ENCODE measurements at places on chromosomes 3 and 15.

DNA sequence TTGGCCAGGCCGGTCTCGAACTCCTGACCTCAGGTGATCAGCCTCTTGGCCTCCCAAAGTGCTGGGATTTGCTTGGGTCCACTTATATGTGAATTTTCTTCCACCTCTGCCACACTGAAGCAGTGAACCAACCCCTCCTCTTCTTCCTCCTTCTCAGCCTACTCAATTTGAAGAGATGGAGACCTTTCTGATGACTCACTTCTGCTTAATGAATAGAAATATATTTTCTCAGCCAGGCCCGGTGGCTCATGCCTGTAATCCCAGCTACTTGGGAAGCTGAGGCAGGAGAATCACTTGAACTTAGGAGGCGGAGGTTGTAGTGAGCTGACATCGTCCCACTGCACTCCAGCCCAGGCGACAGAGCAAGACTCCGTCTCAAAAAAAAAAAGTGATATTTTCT is 46.8 kb upstream of the GATM start:
- no peak for DNase-seq

DNA sequence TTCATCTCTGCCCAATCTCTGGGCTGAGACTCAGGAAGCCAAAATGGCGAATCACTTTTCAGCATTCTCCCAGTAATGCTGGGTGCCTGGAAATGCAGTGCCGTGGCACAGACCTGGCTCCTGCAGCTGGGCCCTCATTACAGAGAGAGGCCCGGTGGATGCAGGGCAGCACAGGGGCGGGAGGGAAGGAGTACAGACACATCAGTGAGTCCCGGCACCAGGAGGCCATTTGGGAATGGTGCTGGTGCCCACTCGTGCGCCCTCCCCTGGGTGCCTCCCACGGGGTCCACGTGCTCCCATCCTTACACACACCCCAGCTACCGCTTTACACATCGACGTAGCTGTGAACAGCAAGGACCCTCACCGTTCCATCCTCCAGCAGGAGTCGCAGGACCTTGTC is 13.2 kb downstream of the MYO5C start:
- DNase-seq = no peak

GRCh38 chr15:55518641-55519040 is 10.6 kb upstream of the DNAAF4 start:
- DNase-seq = no peak

DNA sequence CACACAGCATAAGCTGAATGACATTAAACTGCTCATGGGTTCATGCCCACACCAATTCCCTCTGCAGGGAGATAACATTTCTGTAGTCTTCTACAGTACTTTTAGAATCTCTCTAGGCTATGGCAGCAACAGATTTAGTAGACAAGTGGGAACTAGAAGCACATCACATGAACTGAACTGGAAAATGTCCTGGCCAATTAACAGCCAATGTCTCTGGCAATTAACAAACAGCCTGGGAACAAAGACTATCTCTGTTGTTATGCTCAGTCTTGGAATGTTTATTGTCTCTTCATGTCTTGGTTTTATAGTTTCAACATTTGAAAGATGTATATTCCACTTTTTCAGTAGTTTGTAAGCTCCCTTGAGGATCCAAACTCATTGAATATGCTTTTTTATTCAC is 523.2 kb upstream of the NAALADL2 start:
- DNase-seq = no peak

DNA sequence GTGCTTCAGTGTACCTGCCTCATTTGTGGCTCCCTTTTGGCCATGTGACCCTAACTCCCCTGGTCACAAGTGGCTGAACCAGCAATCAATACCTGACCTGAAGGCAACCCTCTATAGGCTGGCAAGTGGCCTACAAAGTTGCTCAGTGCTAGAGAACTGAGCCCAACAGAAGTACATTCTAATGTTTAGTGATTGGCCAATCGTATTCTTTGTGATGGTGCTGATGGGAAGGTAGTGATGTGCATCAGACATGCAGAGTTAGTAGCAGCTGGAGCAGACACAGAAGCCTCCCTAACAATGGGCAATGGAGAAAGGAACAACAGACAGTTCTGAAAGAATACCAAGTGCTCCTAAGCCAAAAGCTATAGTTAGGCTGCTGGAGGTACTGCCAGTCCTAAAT is 10.4 kb upstream of the ATOSA start:
- no peak for DNase-seq

GRCh38 chr3:49165771-49166751 is at the start of gene CCDC71:
TSS of gene CCDC71 (minus strand) at chr3:49166331. CDS start at chr3:49164208, 2,123 bp downstream.
- DNase-seq = peak; percentile 70

DNA sequence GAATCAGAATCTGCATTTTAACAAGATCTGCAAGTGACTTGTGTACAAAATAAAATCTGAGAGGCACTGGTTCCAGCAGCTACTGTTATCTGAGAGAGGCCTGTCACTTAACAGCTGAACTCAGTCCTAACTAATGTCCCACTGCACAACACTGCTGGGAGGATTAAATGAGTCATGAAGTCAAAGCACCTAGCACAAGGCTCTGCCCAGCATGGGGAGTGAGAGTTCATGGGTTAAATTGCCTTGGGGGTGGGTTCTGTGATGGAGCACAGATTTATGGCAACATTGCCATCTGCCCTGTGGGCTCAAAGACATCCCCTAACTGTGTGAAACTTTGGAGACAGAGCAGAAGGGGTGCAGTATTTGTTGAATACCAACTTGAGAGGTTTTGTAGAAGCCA is 250.9 kb downstream of the PLCL2 start:
- DNase-seq = no peak

DNA sequence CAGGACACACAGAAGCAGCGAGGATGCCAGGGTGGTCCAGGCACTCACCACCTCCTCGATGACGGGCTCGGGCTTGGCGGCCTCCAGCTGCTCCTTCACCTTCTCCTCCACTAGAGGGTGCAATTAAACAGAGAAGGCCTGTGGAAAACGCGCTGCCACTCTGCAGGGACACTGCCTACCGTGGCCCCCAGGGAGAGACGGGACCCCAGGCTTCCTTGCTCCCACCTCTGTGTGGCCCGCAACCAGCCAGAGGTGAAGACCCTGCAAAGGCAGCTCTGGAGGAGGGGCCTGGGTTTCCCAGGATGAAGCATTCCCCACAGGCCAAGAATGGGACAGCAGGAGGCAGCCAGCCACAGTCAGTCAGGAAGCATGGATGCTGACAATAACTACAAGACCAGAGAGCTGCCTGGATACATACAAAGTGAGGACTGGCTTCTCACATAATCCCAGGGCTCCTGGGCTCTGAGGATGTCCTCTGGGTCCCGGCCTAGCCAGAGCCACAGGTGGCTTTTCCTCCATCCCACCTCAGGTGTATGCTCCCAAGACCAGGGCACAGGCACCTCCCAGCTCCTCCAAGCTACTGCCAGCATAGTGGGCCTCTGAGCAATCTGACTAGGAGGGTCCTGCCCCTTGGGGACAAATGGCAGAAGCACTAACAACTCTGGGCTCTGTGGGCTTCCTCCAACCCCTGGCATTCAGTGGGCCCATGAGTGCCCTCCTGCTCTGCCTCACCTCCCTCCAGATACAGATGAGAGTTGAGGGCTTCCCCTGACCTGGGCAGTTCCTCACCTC is 46.2 kb downstream of the PTH1R start:
- DNase-seq = no peak

GRCh38 chr3:59406943-59407342 is 357.1 kb upstream of the CFAP20DC start:
- DNase-seq = no peak

DNA sequence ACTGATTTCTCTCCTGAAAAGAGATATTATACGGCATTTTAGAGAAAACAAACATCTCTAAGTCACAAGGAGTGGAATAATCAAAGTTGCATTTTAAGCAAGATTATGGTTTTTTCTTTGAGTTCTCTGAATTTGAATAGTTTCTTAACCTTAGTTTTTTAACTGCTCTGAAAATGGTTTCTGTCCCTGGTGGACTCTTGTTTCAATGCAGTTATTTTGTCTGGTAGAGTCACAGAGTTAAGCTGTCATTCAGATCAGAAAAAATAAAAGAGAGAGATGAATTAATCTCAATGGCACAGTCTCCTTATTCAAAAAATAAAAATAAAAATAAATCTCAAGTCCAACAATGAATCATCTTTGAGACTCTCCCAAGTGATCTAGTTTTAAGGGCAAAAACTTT is 19.0 kb downstream of the AGTR1 start:
- no peak for DNase-seq

DNA sequence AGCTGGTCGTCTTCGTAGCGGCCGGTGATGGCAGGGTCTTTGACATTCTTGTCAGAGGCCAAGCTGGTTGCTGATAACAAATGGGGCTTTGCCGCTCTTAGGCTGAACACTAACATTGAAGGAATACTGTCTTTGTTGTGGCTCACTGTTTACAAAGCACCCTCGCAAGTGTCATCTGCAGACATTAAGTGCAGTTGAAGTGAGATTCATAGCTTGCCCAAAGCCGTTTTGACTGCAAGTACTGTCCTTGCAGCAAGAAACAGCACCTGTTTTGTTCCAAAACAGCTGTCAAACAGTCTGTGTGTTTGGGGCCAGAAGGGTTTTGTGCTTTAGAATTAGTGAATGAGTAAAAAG is 568 bp downstream of the SENP2 start:
- DNase-seq = no peak

- no peak for DNase-seq
Observed at GRCh38 chr15:77622209-77622933, 10.3 kb downstream of the LINGO1 start.

- no peak for DNase-seq
Observed at GRCh38 chr3:83953417-83954089, 1005.2 kb upstream of the CADM2 start.

- DNase-seq = no peak
Observed at GRCh38 chr3:111650378-111651275, 55.5 kb upstream of the ZBED2 start.

- no peak for DNase-seq
Observed at GRCh38 chr15:66278056-66278455, 15.3 kb upstream of the DIS3L start.

DNA sequence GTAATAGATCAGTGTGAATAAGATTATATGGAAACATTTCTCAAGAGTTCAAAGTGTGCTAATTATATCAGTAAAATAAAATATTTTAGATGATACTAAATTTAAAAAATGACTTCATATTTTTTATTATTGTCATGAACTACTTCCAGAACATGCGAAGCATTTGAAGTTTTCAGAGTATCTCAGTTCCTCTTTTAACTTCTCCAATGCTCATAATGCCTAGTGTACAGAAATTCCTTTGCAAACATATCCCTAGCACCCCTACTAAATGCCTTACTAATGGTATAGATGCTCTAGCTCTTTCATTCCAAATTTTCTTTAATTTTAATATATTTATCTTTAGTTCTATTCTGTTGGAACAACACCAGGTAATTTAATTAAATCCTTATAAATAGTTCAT is 580.4 kb downstream of the CADM2 start:
- DNase-seq = no peak

DNA sequence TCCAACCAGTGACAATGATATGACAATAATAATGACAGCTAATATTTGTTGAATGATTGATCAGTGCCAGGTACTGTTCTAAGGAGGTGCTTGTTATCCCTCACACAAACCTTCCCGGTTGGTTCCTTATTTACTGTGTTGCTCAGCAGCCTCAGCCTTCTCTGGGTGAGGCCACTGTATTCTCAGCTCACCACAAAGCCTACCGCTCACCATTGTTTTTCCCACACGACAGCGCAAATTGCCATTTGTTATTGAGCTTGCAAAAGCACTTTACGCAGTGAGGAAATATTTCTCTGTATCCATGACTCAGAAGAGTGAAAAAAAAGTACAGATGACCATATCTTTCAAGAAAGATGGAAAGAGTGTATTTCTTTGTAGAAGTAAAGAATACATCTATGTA is 49.5 kb upstream of the PDZRN3 start:
- no peak for DNase-seq

GRCh38 chr3:192237992-192238608 is 489.2 kb downstream of the FGF12 start:
- no peak for DNase-seq

DNA sequence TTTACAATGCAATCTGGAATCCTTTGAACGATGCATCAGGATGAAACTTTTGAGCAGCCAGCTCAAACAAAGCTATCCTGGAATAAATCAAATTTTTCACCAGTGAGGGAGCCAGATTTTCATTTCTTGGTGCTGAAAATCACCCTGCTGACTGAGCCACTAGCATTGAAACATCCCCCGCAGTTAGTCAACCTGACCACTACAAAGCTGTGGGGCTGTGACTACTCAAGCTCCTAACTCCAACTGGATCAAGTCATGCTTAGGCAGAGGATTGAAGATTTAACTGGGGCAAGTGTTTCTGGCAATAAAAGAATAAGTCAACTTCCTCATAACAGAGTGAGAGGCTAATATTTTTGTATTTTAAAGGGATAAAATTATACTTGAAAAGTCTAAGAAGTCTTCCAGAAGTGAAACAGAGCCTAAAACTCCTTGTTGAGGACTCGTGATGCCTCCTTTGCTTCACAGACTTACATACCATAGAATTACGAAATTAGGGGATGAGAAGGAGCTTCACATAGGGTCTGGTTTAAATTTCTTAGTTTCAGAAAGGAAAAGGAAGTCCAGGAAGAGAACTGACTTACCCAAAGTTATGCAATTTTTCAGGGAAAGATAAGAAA is 177.8 kb downstream of the SERPINI1 start:
- no peak for DNase-seq

GRCh38 chr3:156664831-156665178 is 9.6 kb upstream of the TIPARP start:
- no peak for DNase-seq

DNA sequence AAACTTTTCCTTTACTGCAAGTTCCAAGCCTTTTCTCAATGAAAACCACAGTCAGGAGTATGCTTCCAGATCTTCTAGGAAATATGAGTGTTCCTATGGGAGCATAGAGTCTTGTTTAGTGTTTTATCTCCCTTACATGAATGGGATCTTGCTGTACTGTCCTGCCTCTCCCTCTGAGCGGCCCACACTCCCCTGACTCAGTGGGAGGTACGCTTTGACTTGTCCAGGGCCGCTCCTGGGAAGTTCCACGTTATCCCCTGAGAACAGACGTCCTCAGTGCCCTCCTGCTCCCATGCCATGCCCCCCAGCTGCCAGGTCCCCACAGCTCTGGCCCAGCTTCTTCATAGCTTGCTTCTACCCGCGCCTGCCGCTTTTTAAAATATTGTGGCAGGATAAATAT is 28.9 kb upstream of the VPS33B start:
- no peak for DNase-seq

DNA sequence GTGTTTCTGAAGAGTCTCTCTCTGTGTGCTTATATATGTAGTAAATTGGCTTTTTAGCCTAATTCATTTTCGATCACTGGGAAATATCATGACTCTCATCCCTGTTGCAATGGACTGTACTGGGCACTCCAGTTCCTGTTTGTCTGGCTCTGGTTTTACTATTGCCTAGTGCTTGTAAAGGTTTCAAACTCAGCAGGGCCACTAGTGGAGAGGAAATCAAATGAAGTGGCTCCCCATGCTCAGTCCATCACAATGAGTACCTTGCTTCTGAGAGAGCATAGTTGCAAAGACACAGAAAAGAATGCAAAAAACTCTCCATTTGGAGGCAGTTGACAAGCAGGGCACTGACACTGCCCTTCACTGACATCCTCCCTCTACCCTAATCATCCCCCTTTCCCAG is 167.8 kb downstream of the TAFA4 start:
- DNase-seq = no peak

- no peak for DNase-seq
Observed at GRCh38 chr3:120245386-120245785, 39.6 kb downstream of the GPR156 start.

GRCh38 chr3:71791634-71792033 is 6.7 kb upstream of the PROK2 start:
- DNase-seq = no peak

Measured in stimulated activated CD8-positive, alpha-beta memory T cell treated with anti-CD3 and anti-CD28 coated beads, Interleukin-7, amount 100 ng/mL, for 4 hours (primary cell).